Lung (tissue), 17 donors: ENCODE measurements at places on chromosomes 4 and X.
A peak's percentile ranks its signal among the peaks of the same experiment; 100 is the strongest.

DNA sequence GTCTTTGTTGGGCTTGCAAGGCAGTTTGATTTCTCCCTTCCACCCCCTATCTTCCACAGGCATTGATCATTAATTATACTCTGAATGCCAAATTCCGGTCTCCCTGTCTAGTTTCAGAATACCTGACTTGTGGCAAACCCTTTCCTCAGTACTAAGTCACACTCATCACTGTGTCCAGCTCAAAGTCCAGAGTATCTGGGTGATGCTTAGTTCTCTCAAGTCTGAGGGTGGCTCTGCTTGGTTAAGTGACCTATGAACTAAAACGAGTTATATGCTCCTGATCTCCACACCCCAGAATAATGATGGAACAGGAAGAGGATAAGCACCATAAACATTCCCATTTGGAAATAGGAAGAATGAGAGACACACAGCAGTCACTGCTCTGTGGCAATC, 6.5 kb downstream of the SMIM9 start:
- DNase-seq, result no peak

GRCh38 chr4:13659341-13660070, 32.0 kb upstream of the BOD1L1 start:
- DNase-seq, result no peak

- no peak for DNase-seq
These were observed 6.3 kb upstream of the PPP2R2C start for GRCh38 chr4:6478546-6479220.

DNA sequence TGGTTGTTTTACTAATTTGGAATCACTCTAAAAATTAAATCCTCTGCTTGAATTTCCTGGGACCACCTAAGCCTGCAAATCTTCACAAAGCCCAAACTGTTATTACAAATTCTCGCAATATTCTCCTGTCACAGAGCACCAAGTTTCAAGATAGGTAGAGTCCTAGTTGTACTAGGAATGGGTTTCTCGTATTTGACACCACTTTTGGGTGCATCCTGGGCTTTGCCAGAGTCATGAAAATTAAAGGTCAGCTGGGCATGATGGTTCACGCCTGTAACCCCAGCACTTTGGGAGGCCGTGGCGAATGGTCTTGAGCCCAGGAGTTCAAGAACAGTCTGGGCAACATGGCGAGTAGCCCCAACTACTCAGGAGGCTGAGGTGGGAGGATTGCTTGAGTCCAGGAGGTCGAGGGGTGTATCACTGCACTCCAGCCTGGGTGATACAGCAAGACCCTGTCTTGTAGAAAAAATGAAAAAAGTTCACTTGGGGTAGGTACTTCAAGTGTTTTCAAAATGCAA, 30.6 kb upstream of the MANBA start:
- DNase-seq, result no peak

GRCh38 chrX:11050013-11050412, 61.1 kb upstream of the HCCS start:
- no peak for DNase-seq

DNA sequence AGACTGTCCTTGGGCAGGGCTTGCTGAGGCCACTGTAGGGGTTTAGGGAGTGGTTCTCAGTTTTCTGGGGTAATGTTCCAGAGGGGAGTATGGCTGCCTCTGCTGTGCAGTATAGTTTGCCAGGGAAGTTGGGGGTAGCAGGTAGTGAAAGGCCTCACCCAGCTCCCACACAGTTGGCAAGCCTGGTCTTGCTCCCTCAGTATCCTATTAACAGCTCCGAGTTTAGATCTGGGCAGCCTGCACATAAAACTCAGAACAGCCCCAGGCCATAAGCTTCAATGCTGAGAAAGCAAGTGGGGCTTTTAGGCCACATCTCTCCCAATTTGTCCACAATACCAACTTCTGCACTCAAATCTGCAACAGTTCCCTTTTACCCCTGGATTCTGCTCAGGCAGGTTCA, 205.2 kb downstream of the GALNTL6 start:
- DNase-seq, result no peak

DNA sequence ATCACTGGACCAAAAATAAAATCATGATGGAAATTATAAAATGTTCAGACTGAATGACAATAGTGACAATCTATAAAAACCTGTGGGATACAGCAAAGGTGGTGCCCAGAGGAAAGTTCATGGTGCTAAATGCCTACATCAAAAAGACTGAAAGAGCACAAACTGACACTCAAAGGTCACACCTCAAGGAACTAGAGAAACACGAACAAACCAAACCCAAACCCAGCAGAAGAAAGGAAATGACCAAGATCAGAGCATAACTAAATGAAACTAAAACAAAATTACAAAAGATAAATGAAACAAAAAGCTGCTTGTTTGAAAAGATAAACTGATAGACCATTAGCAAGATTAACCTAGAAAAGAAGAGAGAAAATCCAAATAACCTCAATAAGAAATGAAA, 78.7 kb downstream of the ANAPC10 start:
- DNase-seq, result no peak

GRCh38 chr4:69095301-69095731, 958 bp upstream of the UGT2B7 start:
- DNase-seq, result peak; percentile 3

DNA sequence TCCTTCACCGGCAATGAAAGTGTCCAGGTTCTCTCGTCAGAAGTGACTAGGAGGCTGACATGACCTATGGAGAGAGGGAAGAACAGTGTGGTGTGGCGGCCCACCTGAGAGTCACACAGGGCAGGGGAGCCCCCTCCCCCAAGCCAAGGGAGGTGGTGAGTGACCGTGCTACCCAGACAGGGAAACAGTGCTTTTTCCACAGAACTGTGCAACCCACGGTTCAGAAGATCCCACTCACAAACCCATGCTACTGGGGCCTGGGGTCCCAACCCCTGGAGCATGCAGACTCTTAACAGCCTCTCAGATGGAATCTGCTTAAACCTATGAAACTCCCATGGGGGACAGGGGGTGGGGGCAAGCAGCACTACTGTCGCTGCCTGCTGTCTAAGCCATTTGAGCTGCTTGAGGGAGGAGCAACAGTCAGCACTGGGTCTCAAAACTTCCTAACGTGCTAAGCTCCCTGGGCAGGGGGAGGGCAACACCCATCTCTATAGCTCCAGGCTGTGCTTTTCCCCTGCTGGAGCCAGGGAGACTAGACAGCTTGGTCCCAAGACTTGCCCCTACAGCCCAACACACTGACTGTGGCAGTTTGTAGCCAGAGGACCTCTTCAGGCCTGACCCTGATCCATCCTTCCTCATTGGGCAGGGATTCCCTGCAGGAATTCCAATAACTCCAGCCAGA, 850.4 kb upstream of the AADAT start:
- DNase-seq, result no peak

DNA sequence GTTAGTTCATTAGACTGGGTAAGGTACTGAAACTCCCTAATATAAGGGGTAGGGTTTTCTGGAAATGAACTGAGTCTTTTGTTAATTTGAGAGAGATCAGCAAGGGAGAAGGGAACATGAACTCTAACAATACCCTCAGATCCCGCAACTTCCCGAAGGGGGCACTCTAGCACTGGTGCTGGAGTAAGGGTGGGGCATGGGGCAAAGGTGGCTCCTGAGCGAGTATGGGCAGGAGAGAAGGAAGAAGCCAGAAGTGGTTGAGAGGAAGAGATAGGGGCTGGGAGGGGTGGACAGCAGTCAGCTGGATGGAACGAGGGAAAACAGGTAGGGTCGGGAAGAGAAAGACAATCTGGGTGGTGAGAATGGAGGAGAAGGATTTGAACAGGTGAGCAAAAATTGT, 183.2 kb upstream of the MAGEE2 start:
- no peak for DNase-seq

- no peak for DNase-seq
These were observed 676.7 kb downstream of the GALNTL6 start for GRCh38 chr4:172489861-172490260.

DNA sequence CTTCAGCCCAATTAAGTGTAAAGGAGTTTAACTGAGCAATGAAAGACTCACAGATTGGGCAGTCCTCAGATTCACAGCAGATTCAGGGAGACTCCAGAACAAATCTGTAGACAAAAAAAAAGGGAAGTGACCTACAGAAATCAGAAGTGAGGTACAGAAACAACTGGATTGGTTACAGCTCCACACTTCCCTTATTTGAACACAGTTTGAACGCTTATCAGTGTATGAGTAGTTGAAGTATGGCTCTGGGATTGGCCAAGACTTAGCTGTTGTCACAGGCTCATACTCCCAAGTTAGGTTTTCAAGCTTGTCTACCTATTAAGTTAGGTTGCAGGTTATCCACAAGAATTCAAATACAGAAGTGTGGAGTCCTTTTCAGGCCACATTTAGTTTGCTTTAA, 112.4 kb upstream of the ELOVL6 start:
- no peak for DNase-seq
